ENCODE measurements at places on chromosomes 6 and 20. TPM values are rescaled to one million over a fixed set of nuclear protein-coding genes. Genes with fewer than 3 reads are reported as not detected.

The PAQR8 gene
- 0.92 TPM for total RNA-seq

The RNF39 gene
- 0.05 TPM for total RNA-seq

The SRSF12 gene
- total RNA-seq, result 0.84 TPM

The MICB gene
- total RNA-seq, result 8.6 TPM

Measured in A549 treated with DMSO at 1 μM for 4 hours (cell line).